Left lung (tissue), 14 donors: ENCODE measurements at places on chromosomes 13 and 19. TPM values are rescaled to one million over a fixed set of nuclear protein-coding genes. Genes with fewer than 3 reads are reported as not detected.

The ENOX1 gene
- 1.5 TPM for total RNA-seq

DNA sequence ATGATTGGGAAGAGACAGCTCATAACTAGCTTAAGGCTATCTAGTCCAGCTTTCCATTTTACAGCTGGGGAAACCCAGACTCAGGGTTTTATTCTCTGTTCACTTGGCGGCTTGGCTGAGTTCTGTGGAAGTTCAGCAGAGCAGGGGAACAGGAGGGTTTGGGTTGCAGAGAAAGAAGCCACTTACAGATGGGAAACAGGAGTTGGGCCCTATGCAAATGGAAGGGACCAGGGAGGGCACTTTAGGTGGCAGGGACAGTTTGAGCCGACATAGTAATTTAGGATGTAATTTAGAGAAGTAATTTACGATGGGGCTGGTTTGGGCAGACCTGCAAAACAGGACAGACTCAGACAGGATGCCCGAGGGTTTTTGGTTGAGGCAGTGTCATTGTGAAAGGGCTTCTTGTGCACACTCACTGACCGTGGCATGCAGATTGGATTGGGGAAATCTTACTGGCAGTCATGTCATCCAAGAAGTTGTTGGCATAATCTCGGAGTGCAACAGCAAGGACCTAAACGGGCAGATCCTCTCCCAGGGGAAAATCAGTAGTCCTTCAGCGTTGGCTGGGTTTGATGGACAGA is 47.3 kb upstream of the GPR183 start:
- DNase-seq, result no peak

GRCh38 chr19:19782783-19783182 is 38.8 kb downstream of the ZNF506 start:
- DNase-seq, result no peak

- peak; percentile 24 for DNase-seq
These were observed 22.8 kb upstream of the SIGLEC11 start for GRCh38 chr19:49983645-49984229.

The INAFM1 gene
- total RNA-seq, result 22.1 TPM

GRCh38 chr13:57787058-57787791 is 155.7 kb downstream of the PCDH17 start:
- no peak for DNase-seq

- DNase-seq, result no peak
These were observed 2.4 kb upstream of the F2RL3 start for GRCh38 chr19:16886305-16886880.

The USPL1 gene
- 12.1 TPM for total RNA-seq

GRCh38 chr19:31392464-31392863 is 43.2 kb upstream of the TSHZ3 start:
- no peak for DNase-seq
